CD4-positive, alpha-beta T cell treated with Interleukin-21 for 1 hour (primary cell): ENCODE measurements at places on chromosomes 7 and 10.

DNA sequence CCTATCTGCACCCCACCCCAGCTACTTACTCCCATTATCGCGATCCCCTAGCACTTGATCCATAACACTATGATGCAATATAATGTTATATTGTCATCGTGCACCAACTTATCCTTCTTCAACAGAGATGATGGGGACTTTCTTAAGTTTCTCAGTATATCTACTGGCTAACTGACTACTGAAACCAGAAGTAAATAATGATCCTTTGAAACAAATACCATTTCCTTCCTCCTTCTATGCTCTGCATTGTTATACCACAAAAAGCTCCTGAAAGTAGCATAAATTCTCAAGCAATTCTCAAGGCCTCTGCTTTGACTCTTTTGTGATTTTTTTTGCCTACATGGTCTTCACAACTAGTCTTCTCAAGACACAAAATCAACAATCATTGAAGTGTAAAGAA lies 68.9 kb downstream of the HTR7 start:
- no peak for DNase-seq

- DNase-seq, result no peak
These were observed 157.7 kb upstream of the CHRM2 start for GRCh38 chr7:136710751-136711150.

- DNase-seq, result no peak
These were observed 17.1 kb downstream of the SLC26A3 start for GRCh38 chr7:107785926-107786325.

- DNase-seq, result no peak
These were observed 237.3 kb upstream of the ZMIZ1 start for GRCh38 chr10:78831461-78831860.

- DNase-seq, result no peak
These were observed 795 bp downstream of the LHFPL3 start for GRCh38 chr7:104328970-104329825.

GRCh38 chr7:74417419-74417971 lies 36.2 kb upstream of the GTF2IRD1 start:
- peak; percentile 55 for DNase-seq

GRCh38 chr10:117486606-117487005 lies 55.9 kb upstream of the EMX2 start:
- no peak for DNase-seq

GRCh38 chr7:100693312-100694097 lies 545 bp downstream of the GIGYF1 start:
- DNase-seq, result no peak

GRCh38 chr7:134121632-134122139 lies 5.5 kb upstream of the LRGUK start:
- no peak for DNase-seq

- DNase-seq, result no peak
These were observed 29.4 kb downstream of the NPTX2 start for GRCh38 chr7:98646465-98646864.

DNA sequence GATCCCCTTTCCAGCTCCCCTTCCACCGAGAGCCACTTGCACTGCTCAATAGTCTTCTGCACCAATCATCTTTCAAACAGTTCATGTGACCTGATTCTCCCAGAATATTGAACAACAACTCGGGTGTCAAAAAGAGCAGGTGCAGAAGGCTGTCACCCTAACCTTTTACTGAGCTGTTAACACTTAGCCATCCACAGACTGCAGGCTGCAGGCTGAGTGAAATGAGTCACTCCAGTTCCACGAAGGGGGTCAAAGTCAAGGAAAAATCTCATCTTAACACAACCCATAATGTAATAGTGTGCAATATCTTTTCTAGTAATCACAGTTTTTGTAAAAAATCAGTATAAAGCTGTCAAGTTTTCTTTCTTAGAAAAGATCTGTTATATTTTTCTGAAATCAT lies 63.1 kb downstream of the MTPAP start:
- no peak for DNase-seq

DNA sequence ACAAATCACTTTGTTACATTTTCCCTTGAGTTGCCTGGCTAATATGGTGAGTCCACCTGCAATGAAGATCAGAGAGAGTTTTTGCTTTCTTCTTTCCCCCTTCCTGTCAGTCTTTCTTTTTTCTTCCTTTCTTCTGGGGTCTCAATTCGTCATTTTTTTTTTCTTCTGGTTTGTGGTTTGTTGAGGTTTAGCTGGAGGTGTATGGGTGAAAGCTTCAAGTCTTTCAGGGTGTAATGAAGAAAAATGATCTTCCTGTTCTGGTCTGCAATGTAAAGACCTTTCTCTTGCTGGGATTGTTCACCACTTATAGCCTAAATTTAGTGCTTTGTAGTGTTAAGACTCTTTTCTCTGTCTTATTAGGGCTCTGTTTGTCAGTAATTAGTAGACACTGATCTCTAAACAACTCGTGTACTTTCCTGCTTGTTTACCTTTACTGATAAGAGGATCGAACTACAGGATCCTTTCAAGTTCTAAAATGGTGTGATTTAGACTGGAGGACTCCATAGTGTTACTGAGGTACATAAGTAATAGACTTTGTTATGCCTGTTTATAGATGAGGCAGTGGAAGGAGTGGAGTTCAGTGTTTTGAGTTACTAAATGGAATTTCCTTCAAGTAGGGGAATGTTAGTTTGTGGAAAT lies 129.1 kb downstream of the SUGCT start:
- DNase-seq, result no peak

- no peak for DNase-seq
These were observed 11.5 kb upstream of the NPFFR1 start for GRCh38 chr10:70295321-70295720.

GRCh38 chr7:112985377-112985987 lies 101.1 kb downstream of the GPR85 start:
- no peak for DNase-seq

DNA sequence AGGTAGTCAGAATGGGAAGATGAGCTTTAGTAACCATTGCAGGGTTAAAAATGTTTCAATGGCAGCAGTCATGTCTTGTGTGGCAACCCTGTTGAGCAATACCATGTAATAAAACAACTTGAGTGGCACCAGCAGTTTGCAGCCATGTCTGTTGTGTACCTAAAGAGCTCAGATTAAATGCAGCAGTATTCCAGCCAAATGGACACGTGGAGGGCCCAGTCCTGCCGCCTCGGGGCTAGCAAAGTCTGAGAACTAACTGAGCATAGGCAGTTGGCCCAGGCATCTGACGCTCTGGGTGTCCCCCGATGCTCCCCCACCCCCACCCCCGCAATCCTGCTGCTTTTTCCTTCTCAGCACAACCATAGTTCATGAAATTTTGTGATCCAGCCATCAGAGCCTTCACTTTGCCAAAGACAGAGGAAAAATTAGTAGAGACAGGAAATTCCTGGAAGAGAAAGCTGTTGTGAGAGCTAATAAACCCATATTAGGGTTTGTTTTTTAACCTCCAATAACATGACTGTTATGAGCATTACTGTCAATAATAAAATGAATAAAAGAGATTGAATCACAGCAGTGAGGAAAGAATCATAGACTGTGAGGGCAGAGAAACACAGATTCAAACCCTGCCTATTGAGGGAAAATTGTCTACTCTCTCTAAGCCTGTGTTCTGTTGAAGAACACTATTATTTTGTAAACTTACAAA lies 220.6 kb upstream of the RHOBTB1 start:
- DNase-seq, result no peak

DNA sequence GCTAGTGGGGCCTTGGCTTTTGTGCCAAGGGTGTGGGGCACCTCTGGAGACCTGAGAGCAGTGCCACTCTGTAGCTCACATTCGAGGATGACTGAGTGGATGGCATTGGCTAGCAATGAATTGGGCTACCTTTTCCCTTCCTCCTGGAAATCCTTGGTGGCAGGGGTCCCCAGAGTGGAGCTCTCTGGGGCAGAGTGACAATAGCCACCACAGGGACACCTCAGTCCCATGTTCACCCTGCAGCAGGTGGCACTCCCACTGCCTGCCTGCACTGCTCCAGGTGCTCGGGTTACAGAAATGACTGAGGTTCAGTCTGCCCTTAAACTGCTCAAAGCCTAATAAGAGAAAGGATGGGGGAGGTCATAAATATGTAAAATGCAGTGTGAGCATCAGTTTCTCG lies 17.8 kb downstream of the BTBD16 start:
- DNase-seq, result no peak

- no peak for DNase-seq
These were observed 261.4 kb upstream of the PITRM1 start for GRCh38 chr10:3433988-3434387.

GRCh38 chr10:79260811-79261740 lies 86.2 kb upstream of the PPIF start:
- no peak for DNase-seq

DNA sequence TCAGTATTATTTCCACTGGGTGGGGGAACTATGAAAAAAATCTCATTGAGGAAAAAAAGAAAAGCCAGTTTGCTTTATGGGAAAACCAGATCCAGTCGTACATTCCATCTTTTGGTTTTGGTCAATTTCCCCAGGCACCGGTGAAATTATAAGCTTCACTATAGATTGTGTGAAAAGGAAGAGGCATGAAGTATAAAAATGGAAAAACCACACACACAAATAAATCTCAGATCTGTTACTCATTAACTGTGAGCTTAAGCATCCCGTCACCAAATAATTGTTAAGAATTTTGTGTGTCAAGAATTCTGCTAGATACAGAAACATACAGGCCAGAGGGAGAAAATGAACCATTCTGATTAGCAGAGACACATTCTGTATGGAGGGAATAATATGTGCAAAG lies 405.5 kb upstream of the CELF2 start:
- DNase-seq, result no peak

DNA sequence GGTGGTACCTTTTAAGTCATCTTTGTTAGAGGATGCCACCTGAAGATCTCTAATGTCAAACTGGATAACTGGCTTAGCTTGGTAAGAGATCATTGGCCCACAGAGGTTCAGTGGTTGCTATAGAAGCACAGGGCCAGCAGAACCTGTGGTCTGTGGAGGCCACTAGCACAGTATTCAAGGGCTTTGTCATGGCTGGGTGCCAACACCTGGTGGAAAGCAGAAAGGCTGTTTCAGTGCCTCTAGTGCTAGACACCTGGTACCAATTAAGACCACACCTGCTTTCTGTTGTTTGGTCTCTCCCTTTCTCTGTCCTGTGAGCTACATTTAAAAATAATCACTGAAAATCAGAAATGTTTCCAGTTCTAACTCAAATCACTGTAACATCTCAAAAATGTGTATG lies 10.0 kb upstream of the PCGF5 start:
- peak; percentile 24 for DNase-seq

DNA sequence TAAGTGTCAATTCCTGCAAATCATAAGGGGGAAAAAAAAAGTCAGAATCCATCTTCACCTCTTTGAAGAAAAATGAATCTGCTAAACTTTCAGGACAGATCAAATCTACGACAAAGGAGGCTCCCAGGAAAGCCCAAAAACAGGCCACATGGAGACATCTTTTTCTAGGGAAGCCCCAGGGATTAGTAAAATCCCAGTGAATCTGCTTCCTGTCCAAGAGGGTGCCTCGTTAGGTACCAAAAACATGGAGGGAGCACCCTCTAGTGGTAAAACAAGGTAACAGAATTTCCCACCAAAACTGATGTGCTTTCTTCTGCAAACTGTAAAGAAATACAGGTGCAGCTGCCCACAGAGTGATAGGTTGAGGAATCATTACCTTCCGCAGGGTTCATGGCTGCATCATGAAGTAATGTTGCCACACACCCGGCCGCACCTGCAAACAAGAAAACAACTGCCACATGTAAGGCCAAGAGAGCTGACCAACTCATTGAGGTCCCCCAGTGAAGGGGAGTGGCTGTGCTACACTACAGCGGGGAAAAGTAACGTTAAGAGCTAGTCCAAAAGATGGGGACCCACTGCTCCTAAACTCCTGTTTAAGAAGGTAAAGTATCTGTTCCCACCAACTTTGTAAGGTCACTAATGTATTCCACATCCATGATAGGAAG lies 7.9 kb downstream of the SLC25A28 start:
- DNase-seq, result peak; percentile 68

- DNase-seq, result no peak
These were observed 1.2 kb downstream of the YWHAG start for GRCh38 chr7:76357475-76358010.

DNA sequence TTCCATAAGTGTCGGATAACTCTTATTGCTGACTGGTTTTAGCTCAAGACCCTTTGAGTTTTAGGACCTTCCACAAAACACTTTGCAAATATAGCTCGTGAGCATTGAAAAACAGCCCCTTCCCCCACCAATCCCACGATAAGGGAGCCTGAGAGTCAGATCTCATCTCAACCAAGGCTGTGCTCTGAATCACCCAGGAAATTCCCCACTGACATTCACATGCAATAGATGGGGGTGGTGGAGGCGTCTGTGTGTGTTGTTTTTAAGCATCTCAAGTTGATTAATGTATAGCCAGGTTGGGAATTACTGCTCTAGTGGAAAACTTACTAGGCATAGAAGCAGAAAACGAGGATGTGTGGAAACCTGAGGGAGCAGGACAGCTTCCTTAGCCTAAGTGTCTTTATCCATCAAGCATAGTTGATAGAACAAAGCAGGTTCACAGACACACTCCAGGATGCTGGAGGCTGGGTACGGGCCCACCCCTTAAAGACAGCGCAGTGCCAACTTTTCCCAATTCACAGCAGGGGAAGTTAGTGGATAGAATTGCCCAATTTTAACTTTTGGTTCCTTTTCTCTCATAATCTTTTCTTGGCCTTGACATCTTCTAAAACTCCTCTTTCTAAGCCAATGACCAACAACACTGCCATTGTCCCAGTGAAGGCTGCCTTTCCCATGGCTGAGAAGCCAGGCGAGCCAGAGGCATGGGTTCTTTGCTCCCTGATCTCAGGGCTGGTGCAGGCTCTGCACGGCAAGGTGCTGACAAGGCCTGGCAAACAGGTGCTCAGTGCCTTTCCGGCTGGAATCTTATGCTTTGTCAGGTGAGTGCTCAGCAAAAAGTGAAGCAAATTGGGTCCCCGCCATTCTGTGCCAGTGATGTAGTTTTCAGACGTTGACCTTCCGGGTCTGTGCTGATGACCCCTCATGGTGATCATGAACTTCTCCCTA lies 98.5 kb upstream of the INSIG1 start:
- DNase-seq, result no peak

- DNase-seq, result no peak
These were observed 136.4 kb upstream of the AOAH start for GRCh38 chr7:36860681-36861080.

GRCh38 chr7:128011131-128011661 lies 20.0 kb downstream of the LRRC4 start:
- no peak for DNase-seq

DNA sequence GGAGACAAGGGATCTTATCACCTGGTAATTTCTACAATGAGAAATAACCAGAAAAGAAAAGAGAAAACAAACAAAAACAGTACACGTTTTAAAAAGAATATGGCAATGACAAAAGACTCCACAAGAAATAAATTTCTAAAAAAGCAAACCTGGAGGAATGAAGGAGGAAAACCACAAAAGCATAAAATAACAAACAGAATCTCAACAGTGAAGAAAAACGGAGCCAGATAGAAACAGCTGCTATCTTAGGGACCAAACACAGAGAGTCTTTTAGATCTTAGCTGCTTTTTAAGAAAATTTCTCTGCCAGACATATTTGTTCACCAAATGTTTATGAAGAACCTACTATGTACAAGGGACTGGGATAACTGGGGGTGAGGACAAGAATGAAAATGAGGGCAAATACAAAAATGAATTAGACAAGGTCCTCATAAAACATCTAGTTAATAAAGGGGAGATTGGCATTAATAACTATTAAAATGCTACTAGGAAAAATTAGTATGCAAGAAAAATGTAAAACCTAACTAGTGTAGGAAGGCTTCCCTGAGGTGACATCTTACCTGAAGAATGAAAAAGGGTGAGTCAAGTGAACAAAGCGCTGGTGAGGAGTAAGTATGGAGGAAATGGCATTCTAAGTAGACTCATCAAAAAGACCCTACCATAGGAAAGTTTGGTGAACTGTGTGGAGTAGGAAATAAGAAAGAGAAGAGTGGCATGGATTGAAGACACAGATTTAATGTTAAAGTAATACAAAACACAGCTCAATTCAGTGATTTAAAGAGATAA lies 34.3 kb downstream of the WASL start:
- no peak for DNase-seq
